Panc1 (cell line): ENCODE measurements at places on chromosomes 12 and 14.

- H3K4me3 ChIP-seq: no peak overlapping the region
- H3K27me3 ChIP-seq: no peaks in the 10 kb centered on the region
- no peak for DNase-seq
- H3K36me3 ChIP-seq: no peaks in the 10 kb centered on the region
- peaks cover 4% of the 10 kb centered on the region for H3K4me1 ChIP-seq
- no peak overlapping the region for H3K27ac ChIP-seq
Observed at GRCh38 chr12:124317400-124317799, 22.5 kb downstream of the RFLNA start.

GRCh38 chr12:117404203-117404853 lies 42.9 kb upstream of the NOS1 start:
- no peaks in the 10 kb centered on the region for H3K27me3 ChIP-seq
- H3K4me1 ChIP-seq: no peaks in the 10 kb centered on the region
- no peak for DNase-seq
- no peak overlapping the region for H3K27ac ChIP-seq
- H3K4me3 ChIP-seq: no peak overlapping the region

GRCh38 chr14:99587460-99588278 lies 16.3 kb downstream of the CCDC85C start:
- H3K36me3 ChIP-seq: no peaks in the 10 kb centered on the region
- peak overlapping the region; percentile 29; the same call in 1 of the 2 replicates for H3K27ac ChIP-seq
- no peak for DNase-seq
- H3K4me1 ChIP-seq: peaks cover 53% of the 10 kb centered on the region
- H3K4me3 ChIP-seq: no peak overlapping the region
- H3K27me3 ChIP-seq: no peaks in the 10 kb centered on the region

GRCh38 chr14:60061371-60061770 lies 30.4 kb upstream of the PCNX4 start:
- no peak overlapping the region for H3K4me3 ChIP-seq
- no peaks in the 10 kb centered on the region for H3K4me1 ChIP-seq
- H3K27ac ChIP-seq: no peak overlapping the region

GRCh38 chr12:107558816-107559382 lies 126.7 kb upstream of the PWP1 start:
- H3K4me3 ChIP-seq: no peak overlapping the region
- no peaks in the 10 kb centered on the region for H3K36me3 ChIP-seq
- H3K27me3 ChIP-seq: peaks cover 7% of the 10 kb centered on the region
- no peaks in the 10 kb centered on the region for H3K4me1 ChIP-seq

GRCh38 chr14:32514681-32515080 lies 185.6 kb downstream of the AKAP6 start:
- no peak for DNase-seq
- H3K4me1 ChIP-seq: peaks cover 1% of the 10 kb centered on the region; the same call in 1 of the 2 replicates
- no peak overlapping the region for H3K4me3 ChIP-seq
- H3K27ac ChIP-seq: no peak overlapping the region
- H3K27me3 ChIP-seq: no peaks in the 10 kb centered on the region
- H3K36me3 ChIP-seq: no peaks in the 10 kb centered on the region

GRCh38 chr12:41205070-41205709 lies 17.1 kb downstream of the PDZRN4 start:
- no peak for DNase-seq
- H3K4me3 ChIP-seq: no peak overlapping the region
- no peaks in the 10 kb centered on the region for H3K4me1 ChIP-seq

- no peak overlapping the region for H3K27ac ChIP-seq
- no peaks in the 10 kb centered on the region for H3K4me1 ChIP-seq
- H3K4me3 ChIP-seq: no peak overlapping the region
- H3K36me3 ChIP-seq: no peaks in the 10 kb centered on the region
Observed at GRCh38 chr14:52029881-52030280, 39.0 kb downstream of the NID2 start.
